Psoas muscle (tissue), 8 donors: ENCODE measurements at places on chromosomes 4 and X. TPM values are rescaled to one million over a fixed set of nuclear protein-coding genes. Genes with fewer than 3 reads are reported as not detected.

SLITRK2 gene
- total RNA-seq = 0.02 TPM

DNA sequence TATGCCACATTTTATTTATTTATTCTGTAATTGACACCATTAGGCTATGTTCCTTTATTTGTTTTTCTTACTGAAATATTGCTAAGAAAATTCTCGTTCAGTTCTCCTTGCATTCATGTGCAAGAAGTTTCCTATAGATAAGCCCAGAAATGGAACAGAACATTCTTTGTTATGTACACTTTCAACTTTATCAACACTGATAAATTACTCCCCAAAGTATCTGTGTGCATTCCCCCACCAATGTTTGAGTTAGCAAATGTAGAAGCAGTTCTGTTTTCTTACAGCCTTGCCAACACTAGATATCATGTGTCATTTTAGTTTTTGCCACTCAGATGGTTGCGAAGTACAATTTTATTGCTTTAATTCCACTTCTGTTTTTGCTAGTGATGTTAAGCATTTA lies 166.4 kb upstream of the NPY2R start:
- H3K4me3 ChIP-seq = no peak overlapping the region
- H3K27me3 ChIP-seq = no peaks in the 10 kb centered on the region
- no peaks in the 10 kb centered on the region for H3K4me1 ChIP-seq
- H3K36me3 ChIP-seq = no peaks in the 10 kb centered on the region

DNA sequence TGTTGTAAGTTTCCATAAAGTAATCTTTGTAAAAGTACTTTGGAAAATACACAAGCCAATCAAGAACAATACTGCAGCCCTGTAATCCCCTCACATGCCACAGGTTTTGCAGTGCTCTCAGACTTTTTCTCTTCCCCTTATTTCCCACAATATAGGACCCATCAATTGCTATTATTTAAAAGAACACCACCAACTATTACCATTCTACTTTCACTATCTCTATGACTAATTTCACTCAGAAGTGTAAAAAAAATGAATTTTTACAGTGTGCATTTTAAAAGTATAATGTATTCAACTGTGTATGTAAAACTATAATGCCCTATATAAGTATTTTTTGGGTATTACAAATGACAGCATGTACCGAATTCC lies 1.7 kb downstream of the ATP8A1 start:
- peaks cover 46% of the 10 kb centered on the region for H3K4me1 ChIP-seq
- DNase-seq = no peak
- peak overlapping the region; percentile 88 for H3K4me3 ChIP-seq
- H3K36me3 ChIP-seq = no peaks in the 10 kb centered on the region
- peak overlapping the region; percentile 91 for H3K27ac ChIP-seq

GRCh38 chr4:17597517-17597916 lies 16.9 kb upstream of the MED28 start:
- H3K36me3 ChIP-seq = peaks cover 92% of the 10 kb centered on the region
- H3K4me1 ChIP-seq = no peaks in the 10 kb centered on the region
- H3K27ac ChIP-seq = no peak overlapping the region
- H3K4me3 ChIP-seq = no peak overlapping the region
